Endodermal cell (in vitro differentiated cells): ENCODE measurements at places on chromosomes 2 and 18. TPM values are rescaled to one million over a fixed set of nuclear protein-coding genes. Genes with fewer than 3 reads are reported as not detected.
A peak's percentile ranks its signal among the peaks of the same experiment; 100 is the strongest.

Gene STARD6
- not detected in 2 replicates for total RNA-seq

DNA sequence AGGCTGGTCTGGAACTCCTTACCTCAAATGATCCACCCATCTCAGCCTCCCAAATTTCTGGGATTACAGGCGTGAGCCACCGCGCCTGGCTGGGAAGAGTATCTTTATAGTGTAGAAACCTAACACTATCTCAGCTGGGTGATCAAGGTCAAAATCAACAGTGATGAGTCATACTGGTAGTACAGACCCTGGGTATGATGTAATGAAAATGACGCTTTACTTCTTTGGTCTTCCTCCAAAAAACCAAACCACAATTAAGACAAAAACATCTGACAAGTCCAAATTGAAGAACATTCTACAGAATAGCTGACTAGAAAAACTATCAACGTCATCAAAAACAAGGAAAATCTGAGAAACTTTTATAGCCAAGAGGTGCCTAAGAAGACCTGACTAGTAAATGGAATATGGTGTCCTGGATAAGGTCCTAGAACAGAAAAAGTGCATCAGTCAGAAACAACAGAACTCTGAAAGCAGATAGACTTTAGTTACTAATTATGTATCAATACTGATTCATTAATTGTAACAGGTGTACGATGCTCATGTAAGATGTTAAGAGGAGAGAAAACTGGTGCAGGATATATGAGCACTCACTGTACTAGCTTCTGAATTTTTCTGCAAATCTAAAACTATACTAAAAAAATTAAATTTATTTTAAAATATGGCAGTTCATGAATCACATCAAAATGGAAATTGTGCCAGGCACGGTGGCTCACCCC is 25.4 kb downstream of the PDCL3 start:
- DNase-seq: no peak

DNA sequence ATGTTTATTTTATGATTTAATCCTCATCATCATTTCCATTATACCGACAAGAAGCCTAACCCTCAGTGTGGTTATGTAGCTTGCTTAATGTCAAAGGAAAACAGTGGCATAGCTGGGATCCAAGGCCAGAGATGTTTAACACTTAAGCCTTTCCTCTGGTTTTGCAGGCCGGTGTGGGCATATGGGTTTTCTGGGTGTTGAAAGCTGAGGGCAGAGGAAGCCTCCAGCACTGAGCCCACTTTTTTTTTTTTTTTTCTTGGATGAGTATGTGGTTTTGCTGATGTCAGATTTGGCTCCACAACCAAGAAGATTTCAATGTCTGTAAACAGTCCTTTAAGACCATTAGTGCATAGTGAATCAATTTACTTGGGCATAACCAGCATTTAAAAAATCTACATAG is 41.3 kb downstream of the LHCGR start:
- no peak for DNase-seq

- no peak for DNase-seq
These were observed 18.4 kb upstream of the DSC2 start for GRCh38 chr18:31120594-31120993.

GRCh38 chr2:7725171-7725849 is 808.1 kb downstream of the RNF144A start:
- DNase-seq: peak; percentile 67

GRCh38 chr2:144085016-144085415 is 434.9 kb downstream of the ZEB2 start:
- DNase-seq: no peak
